MM.1S (cell line): ENCODE measurements at places on chromosomes 6 and 20.

- DNase-seq: no peak
Observed at GRCh38 chr6:147759093-147759492, 250.6 kb downstream of the SAMD5 start.

- DNase-seq: no peak
Observed at GRCh38 chr6:28165563-28165962, 23.9 kb downstream of the ZKSCAN8 start.

GRCh38 chr20:46200582-46201570 is 82.8 kb downstream of the CD40 start:
- no peak for DNase-seq

DNA sequence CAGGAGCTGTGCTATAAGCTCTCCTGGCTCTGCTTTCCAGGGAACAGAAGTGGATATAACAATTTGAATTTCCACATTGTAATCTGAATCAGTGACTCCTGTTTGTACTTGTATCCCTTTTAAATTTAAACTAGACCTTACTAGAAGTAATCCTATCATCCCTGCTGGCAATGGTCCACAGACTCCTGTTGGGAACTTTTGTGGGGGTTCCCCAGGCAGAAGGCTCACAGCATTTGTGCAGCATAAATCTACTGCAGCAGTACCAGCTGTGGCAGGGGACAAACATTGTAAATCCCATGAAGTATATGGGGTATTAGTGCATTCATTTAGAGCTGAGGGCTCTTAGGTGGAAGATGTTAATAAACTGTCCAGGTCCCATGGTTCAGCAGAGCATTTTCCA is 12.0 kb upstream of the PDCD2 start:
- DNase-seq: no peak

DNA sequence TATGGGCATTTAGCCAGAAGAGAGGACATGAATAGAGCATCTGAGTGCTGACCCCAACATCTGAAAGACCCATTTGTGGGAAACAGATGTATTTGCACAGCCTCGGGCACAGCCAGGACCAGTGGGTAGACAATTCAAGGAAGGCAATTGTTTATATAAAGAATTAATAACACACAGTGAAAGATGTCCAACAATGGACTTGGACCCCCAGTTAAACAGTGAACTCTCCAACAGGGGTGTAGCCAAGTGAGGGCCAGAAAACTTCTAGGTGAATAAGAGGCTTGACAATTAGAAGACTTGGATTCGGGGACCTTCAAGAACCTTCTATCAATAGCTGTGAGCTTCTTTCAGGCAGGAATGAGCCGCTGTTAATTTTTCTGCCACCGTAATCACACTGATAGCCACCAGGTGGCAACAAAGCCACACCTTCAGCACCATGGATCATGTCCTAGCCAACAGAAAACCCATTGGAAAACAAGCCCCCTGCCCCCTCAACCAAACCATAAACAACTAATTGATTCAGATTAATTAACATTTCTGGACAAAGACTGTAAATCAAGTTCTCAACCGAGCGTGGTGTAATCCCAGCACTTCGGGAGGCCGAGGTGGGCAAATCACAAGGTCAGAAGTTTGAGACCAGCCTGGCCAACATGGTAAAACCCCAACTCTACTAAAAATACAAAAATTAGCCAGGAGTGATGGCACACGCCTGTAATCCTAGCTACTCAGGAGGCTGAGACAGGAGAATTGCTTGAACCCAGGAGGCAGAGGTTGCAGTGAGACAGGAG is 8.8 kb upstream of the SRSF6 start:
- peak; percentile 40 for DNase-seq

- no peak for DNase-seq
Observed at GRCh38 chr6:30571762-30572082, 480 bp downstream of the ABCF1 start.

DNA sequence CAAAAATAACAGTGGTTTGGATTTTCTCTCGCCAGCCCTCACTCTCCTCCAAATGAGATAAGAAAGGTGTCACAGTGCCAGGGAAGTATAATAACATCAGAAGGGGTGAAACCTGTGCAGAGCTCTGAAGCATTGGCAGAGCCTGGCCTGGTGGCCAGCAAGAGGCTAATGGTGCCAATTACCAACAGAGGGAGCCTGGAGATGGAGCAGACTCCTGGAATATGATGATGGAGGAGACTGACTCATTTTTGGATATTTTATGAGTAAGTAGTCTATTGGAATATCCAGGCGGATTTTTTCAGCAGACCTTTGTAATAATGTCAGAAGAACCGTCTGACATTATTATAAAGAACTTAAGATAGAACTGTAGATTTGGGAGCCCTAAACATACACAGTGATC is 442.6 kb upstream of the MARCKS start:
- no peak for DNase-seq

- no peak for DNase-seq
Observed at GRCh38 chr6:122694602-122695001, 84.4 kb downstream of the PKIB start.

- DNase-seq: no peak
Observed at GRCh38 chr20:62272200-62272599, 30.6 kb upstream of the ADRM1 start.

- no peak for DNase-seq
Observed at GRCh38 chr20:36084897-36085613, 69.5 kb upstream of the EPB41L1 start.

GRCh38 chr6:86070151-86070550 is 427.5 kb upstream of the SYNCRIP start:
- DNase-seq: no peak

- no peak for DNase-seq
Observed at GRCh38 chr6:52664991-52665686, 5.8 kb upstream of the TMEM14A start.

DNA sequence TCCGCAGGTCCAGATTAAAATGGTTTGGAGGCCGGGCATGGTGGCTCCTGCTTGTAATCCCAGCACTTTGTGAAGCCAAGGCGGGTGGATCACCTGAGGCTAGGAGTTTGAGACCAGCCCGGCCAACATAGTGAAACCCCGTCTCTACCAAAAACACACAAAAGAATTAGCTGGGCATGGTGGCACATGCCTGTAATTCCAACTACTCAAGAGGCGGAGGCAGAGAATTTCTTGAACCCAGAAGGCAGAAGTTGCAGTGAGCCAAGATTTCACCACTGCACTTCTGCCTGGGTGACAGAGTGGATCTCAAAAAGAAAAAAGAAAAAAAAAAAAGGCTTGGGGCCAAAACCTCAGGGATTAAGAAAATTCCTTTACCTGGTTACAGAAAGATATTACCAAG is 30.5 kb downstream of the C6orf15 start:
- DNase-seq: no peak

- DNase-seq: no peak
Observed at GRCh38 chr6:47203938-47204611, 105.6 kb downstream of the TNFRSF21 start.
